ENCODE measurements at places on chromosomes 1 and 21.

DNA sequence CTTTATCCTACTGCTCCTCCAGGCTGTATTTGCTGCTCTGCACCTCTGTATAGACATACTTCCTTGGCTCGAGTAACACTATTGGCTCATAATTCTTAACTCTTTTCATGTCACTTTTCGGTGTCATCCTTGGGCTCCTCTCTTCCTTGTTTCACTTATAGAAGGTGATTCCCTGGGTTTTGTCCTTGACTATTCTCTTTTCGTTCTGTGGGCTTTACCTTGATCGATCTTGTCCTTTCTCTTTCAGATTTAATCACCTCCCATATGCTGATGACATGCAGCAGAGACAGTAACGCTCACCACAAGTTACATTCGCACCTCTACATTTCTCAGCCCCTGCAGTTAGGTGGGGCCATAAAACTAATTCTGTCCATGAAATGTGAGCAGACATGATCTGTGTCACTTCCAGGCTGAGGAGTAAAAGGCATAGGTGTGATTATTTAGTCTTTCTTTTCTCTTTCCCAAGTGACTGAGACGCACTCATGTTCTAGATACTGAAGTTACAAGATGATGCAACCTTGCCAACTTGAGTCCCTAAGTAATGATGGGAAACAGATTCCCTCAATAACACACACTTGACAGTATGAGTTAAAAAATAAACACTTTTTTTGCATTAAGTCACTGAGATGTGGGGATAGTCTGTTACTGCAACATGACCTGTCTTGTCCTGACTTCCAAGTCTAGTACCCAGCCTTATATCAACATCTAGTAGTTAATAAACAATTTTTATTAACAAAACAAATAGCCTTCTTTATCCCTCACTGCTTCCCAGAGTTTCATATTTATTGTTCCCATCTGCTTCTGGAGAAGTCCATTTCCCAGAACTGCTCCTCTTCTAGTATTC is 49.9 kb upstream of the HAO2 start:
- no peak for DNase-seq

GRCh38 chr1:19479351-19480120 is 5.8 kb downstream of the CAPZB start:
- DNase-seq: no peak

DNA sequence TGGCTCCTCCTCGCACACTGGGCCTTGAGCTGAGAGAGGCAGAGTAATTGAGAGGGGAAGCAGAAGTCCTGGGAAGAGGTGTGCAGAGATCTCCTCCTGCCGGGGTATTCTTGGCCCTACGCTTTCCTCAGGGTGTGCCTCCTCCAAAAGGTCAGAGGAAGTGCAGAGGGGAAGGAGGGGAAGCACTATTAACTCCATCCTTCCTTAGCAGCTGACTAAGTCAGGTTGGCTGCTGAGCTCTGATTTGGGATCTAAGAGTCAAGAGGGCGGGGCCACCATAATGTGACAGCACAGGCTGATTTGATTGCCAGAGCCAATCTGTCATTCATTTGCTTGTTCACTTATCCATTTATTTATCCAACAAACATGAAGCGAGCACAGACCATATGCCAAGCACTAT is 12.3 kb downstream of the ATP2B4 start:
- DNase-seq: no peak

DNA sequence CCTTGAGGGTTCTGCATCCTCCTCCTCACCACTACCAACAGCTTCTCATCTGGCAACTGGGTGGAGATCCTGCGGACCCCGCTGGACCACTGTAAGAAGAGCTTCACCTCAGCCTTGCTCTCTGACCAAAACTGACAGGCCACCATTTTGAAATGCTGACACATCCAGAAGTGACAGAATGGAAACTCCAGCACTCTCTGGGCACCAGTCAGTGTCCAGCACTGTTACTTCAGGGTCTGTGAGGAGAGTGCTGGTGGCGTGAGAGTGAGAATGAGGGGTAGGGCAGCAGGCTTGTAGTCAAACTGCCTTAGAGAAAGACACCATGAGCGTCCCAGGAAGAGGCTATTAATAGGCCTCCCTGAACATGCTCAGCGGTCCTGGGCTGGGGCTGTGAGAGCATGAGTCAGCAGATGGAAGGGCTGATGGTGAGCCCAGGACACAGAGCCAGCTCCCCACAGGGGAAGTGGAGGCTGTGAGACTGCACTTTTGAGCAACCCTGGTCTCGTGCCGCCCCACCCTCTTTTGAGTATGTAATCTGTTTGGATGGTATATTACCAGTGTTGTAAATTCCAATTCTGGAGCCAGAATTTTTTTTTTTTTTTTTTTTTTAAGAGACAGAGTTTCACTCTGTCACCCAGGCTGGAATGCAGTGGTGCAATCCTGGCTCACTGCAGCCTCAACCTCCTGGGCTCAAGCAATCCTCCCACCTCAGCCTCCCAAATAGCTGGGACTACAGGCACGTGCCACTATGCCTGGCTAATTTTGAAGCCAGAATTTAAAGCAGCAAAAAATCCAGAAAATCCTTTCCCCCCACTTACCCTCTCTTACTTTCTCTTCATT is 34.4 kb upstream of the SLC30A1 start:
- no peak for DNase-seq

DNA sequence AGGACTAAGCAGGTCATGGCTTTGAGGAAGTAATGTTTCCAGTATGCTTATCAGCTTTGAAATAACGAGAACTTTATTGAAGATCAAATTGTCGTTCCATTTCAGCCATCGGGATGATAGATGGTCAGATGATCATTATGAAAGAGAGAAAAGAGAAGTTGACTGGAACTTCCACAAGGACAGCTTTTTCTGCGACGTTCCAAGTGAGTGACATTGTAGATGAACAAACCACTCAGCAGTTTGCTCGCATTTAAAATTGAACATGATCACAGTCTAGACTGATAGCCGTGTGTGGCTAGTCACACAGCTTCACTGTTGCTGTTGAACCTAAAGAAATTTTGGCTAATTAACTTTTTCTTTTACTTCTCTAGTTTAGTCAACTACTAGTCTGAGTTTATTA is 151.1 kb downstream of the TLR5 start:
- no peak for DNase-seq

GRCh38 chr1:23202263-23202749 is 15.0 kb downstream of the HTR1D start:
- no peak for DNase-seq

All from SHP77 treated with DMSO at 0.1 percent for 48 hours (cell line).